ENCODE measurements at places on chromosomes 2 and 18. TPM values are rescaled to one million over a fixed set of nuclear protein-coding genes. Genes with fewer than 3 reads are reported as not detected.

The TGOLN2 gene
- total RNA-seq, result 129 TPM

The GATA6 gene
- not detected for total RNA-seq

The IL37 gene
- 0.48 TPM for total RNA-seq

The DLGAP1 gene
- 1.5 TPM for total RNA-seq

The IGFBP2 gene
- total RNA-seq, result 0.83 TPM

The CHRNG gene
- not detected for total RNA-seq

The SLC30A3 gene
- 0.45 TPM for total RNA-seq

The ALLC gene
- total RNA-seq, result not detected

DNA sequence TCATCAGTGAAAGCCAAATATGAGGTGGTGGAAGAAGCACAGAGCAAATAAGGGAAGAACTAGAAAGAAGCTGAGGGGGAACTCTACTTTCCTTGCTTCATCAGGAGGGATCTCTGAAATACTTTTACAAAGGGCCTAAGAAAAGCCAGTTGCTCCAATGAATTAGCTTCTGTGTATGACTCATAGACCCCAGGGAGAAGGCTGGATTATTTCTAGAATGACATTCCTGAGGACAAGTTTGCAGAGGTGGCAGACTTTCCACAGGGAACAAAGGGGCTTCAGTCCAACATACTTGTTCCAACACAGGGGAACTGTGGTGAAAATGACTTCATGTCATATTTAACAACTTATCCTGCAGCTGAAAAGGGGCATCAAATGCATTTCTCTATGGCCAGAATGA is 29.0 kb downstream of the DOK1 start:
- H3K27ac ChIP-seq, result peak overlapping the region; percentile 78
- H3K27me3 ChIP-seq, result no peaks in the 10 kb centered on the region
- H3K36me3 ChIP-seq, result no peaks in the 10 kb centered on the region
- no peak overlapping the region for H3K4me3 ChIP-seq

DNA sequence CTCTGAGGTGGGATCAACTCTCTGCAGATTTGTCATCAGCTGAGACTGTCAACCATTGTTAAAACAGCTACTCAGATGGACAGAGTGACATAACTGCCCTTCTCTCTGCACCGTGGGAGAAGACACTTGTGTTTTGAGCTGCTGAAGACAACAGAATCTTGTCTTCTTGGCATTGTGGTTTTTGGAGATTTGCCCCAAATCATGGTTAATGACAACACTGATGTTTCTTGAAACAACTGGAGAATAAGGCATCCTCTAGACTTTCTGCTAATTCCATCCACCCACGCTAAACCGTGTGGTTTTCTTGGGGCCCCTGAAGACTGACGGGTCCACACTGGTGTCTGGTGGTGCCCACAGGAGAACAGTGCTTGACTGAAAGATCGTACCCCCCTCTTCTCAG is 39.5 kb downstream of the SH3BP4 start:
- no peak overlapping the region for H3K4me3 ChIP-seq
- no peak overlapping the region for H3K27ac ChIP-seq
- H3K36me3 ChIP-seq, result no peaks in the 10 kb centered on the region
- no peaks in the 10 kb centered on the region for H3K4me1 ChIP-seq

DNA sequence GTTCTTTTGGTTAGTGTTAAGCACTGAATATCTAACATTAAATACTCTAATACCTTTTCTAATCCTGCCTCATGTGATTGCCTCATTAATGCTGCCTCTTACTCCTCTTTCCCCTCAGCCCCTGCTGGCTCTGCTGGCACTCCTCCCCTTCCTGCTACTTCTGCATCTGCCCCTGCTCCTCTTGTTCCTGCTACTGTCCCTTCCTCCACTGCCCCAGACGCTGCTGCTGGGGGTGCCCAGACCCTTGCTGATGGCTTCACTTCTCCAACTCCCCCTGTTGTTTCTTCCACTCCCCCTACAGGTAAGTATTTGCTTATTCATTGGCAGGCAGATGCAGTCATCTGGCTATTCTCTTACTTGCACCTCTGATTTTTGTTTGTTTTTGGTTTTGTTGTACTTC is 68.5 kb downstream of the ABI2 start:
- peaks cover 23% of the 10 kb centered on the region for H3K36me3 ChIP-seq
- no peaks in the 10 kb centered on the region for H3K27me3 ChIP-seq
- DNase-seq, result no peak
- no peak overlapping the region for H3K4me3 ChIP-seq
- no peak overlapping the region for H3K27ac ChIP-seq

GRCh38 chr2:9799729-9800632 is 43.3 kb upstream of the TAF1B start:
- no peaks in the 10 kb centered on the region for H3K27me3 ChIP-seq
- peaks cover 49% of the 10 kb centered on the region for H3K4me1 ChIP-seq
- H3K36me3 ChIP-seq, result no peaks in the 10 kb centered on the region
- H3K27ac ChIP-seq, result peak overlapping the region; percentile 98
- peak overlapping the region; percentile 72 for H3K4me3 ChIP-seq

DNA sequence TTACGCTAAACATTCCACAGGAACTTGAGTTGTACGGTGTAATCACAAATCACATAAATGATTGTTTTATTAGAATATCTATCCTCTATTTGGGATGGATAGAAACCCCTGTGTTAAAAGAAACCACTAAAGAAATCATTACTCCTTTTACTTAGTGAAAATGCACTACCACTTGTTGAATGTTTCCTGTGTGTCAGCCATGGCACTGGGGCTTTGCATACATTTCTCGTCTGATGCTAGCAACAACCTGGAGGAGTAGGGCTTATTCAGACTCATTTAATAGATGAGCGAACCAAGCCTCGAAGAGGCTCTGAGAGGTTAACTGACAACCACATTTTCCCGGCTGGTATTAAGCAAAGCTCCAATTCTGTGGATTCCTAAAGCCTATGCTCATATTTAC is 60.5 kb upstream of the PELI1 start:
- DNase-seq, result no peak
- H3K27ac ChIP-seq, result peak overlapping the region; percentile 73
- H3K36me3 ChIP-seq, result peaks cover 8% of the 10 kb centered on the region
- no peaks in the 10 kb centered on the region for H3K27me3 ChIP-seq
- peaks cover 65% of the 10 kb centered on the region for H3K4me1 ChIP-seq

GRCh38 chr2:222756951-222757650 is 85.6 kb downstream of the MOGAT1 start:
- peaks cover 8% of the 10 kb centered on the region for H3K4me1 ChIP-seq
- peaks cover 9% of the 10 kb centered on the region for H3K27me3 ChIP-seq
- H3K36me3 ChIP-seq, result no peaks in the 10 kb centered on the region
- no peak for DNase-seq
- no peak overlapping the region for H3K27ac ChIP-seq

DNA sequence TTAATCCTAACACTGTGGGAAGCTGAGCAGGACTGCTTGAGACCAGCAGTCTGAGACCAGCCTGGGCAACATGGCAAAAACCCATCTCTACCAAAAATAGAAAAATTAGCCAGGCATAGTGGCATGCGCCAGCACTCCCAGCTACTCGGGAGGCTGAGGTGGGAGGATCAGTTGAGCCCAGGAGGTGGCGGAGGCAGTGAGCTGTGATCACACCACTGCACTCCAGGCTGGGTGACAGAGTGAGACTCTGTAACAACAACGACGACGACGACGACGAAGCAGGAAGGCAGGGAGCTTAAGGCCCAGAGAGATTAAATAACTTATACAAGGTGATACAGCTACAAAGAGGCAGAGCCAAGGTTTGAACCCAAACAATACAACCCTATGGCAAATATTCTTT is 37.3 kb downstream of the CFAP36 start:
- no peak for DNase-seq
- H3K36me3 ChIP-seq, result peaks cover 69% of the 10 kb centered on the region
- H3K4me3 ChIP-seq, result no peak overlapping the region
- no peaks in the 10 kb centered on the region for H3K4me1 ChIP-seq
- no peaks in the 10 kb centered on the region for H3K27me3 ChIP-seq
- H3K27ac ChIP-seq, result no peak overlapping the region

GRCh38 chr2:79292239-79292957 is 132.8 kb upstream of the REG3A start:
- no peaks in the 10 kb centered on the region for H3K36me3 ChIP-seq
- no peaks in the 10 kb centered on the region for H3K27me3 ChIP-seq
- H3K4me1 ChIP-seq, result no peaks in the 10 kb centered on the region
- no peak overlapping the region for H3K4me3 ChIP-seq

DNA sequence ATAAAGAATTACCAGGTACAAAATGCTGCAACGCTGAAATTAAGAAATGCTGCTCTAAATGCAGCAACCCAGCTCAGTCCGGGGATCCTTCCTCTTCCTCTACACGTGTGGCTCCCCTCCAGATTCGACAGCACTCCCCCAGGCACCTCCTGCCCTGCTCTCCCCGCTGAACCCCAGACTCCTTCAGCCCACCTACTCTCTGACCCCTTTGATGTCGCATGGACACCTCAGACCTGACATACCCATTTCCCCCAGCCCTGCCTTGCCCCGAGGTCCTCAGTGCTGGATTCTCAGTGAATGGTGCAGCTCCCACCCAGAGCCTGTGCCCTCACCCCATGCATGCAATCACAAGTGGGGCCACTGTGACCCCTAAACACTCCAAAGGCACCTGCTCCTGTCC is 4.6 kb upstream of the ADRA2B start:
- H3K27ac ChIP-seq, result peak overlapping the region; percentile 8
- peaks cover 2% of the 10 kb centered on the region for H3K4me1 ChIP-seq
- H3K4me3 ChIP-seq, result no peak overlapping the region
- DNase-seq, result no peak

DNA sequence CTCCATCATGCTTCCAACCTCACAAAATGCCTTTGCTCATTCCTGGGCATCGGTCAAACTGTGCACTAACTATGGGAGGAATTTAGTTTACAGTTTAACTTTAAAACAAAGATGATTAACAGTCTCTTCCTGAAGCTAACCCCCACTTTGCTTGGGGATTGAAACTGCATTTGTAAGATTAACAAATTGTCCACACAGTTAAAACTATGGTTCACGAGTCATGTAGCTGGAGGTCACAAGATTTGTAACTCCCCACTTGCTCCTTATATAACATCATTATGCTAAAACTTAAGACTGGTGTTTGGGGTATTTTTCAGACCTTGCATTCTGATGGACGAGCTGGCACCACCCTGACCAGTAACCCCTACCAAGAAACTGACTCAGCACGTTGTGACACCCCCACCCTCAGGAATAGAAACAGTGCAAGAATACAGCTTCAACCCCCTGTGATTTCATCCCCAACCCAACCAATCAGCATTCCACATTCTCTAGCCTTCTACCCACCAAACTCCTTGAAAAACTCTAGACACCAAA is 252.3 kb downstream of the MBD5 start:
- H3K36me3 ChIP-seq, result peaks cover 4% of the 10 kb centered on the region
- no peak for DNase-seq
- no peak overlapping the region for H3K27ac ChIP-seq
- no peaks in the 10 kb centered on the region for H3K4me1 ChIP-seq
- H3K4me3 ChIP-seq, result no peak overlapping the region

DNA sequence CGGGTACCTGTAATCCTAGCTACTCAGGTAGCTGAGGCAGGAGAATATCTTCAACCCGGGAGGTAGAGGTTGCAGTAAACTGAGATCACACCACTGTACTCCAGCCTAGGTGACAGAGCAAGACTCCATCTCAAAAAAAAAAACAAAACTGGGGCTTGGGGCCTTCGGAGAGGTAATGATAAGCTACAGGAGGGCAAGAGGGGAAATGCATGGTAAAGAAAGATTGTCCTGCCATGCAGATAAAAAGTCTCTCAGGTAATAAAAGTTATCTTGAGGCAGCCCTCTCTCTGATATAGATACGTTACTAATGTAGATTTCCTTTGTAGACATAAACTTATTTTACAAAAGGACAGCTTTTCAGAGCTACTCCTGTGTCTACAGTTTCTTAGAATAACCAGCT is 3.7 kb upstream of the RAB1A start:
- DNase-seq, result no peak
- no peak overlapping the region for H3K4me3 ChIP-seq
- H3K36me3 ChIP-seq, result peaks cover 10% of the 10 kb centered on the region
- H3K4me1 ChIP-seq, result peaks cover 13% of the 10 kb centered on the region
- H3K27ac ChIP-seq, result no peak overlapping the region

DNA sequence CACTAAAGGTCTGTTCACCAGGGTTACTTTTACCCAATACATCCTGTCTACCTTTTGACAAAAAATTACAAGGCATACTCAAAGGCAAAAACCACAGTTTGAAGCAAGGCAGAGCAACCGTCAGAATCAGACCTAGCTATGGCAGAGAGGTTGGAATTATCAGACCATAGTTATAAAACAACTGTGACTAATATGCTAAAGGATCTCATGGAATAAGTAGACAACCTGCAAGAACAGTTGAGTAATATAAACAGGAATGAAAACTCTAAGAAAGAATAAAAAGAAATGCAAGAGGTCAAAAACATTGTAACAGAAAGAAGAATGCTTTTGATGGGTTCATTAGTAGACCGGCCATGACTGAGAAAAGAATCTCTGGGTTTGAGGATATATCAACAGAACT is 318.8 kb upstream of the KCNH7 start:
- H3K36me3 ChIP-seq, result no peaks in the 10 kb centered on the region
- no peak overlapping the region for H3K27ac ChIP-seq
- no peaks in the 10 kb centered on the region for H3K27me3 ChIP-seq

- H3K27me3 ChIP-seq, result no peaks in the 10 kb centered on the region
- DNase-seq, result no peak
- no peaks in the 10 kb centered on the region for H3K4me1 ChIP-seq
- H3K27ac ChIP-seq, result no peak overlapping the region
- no peak overlapping the region for H3K4me3 ChIP-seq
- H3K36me3 ChIP-seq, result no peaks in the 10 kb centered on the region
Observed at GRCh38 chr2:218618102-218618860, 10.6 kb downstream of the PLCD4 start.

GRCh38 chr2:74009577-74009976 is 24.9 kb downstream of the TET3 start:
- no peaks in the 10 kb centered on the region for H3K27me3 ChIP-seq
- H3K36me3 ChIP-seq, result peaks cover 3% of the 10 kb centered on the region
- DNase-seq, result no peak
- no peaks in the 10 kb centered on the region for H3K4me1 ChIP-seq

GRCh38 chr2:161315380-161315779 is 7.2 kb downstream of the PSMD14 start:
- H3K27me3 ChIP-seq, result no peaks in the 10 kb centered on the region
- peaks cover 44% of the 10 kb centered on the region for H3K36me3 ChIP-seq
- no peak for DNase-seq
- H3K4me1 ChIP-seq, result peaks cover 29% of the 10 kb centered on the region
- H3K4me3 ChIP-seq, result no peak overlapping the region
- H3K27ac ChIP-seq, result no peak overlapping the region

- no peak for DNase-seq
- no peak overlapping the region for H3K27ac ChIP-seq
- no peaks in the 10 kb centered on the region for H3K36me3 ChIP-seq
- H3K4me3 ChIP-seq, result no peak overlapping the region
Observed at GRCh38 chr2:208556983-208557484, 150.4 kb downstream of the PTH2R start.

Measured in activated CD4-positive, alpha-beta memory T cell treated with anti-CD3 and anti-CD28 coated beads, Interleukin-2, amount 10 ng/mL, durations not matched to agents 7 days and 5 days (primary cell).